ENCODE measurements at places on chromosomes 12 and 14. TPM values are rescaled to one million over a fixed set of nuclear protein-coding genes. Genes with fewer than 3 reads are reported as not detected.

- peak; percentile 1 for DNase-seq
Observed at GRCh38 chr12:132734206-132734605, 23.6 kb downstream of the PGAM5 start.

DNA sequence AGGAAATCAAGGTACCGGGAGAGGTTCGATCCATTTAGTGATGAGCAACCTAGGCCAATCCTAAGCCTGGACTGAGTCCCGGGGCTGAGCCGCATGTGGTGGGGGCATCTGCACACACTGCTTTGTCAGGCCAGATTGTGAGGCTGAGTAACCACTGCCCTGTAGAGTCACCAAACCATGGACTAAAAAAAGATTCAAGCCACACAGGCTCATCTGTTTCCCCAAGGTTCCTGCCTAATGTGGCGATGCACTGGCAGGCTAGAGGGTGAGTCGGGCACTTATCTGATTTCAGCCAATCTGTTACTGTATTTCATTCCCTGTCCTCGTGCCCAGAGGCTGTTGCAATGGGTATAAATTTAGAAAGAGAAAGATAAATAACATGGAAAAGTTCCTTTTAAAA lies 140.8 kb downstream of the TTC7B start:
- DNase-seq, result no peak

- DNase-seq, result no peak
Observed at GRCh38 chr12:110965574-110965973, 45.2 kb upstream of the MYL2 start.

GRCh38 chr14:99033951-99034350 lies 238.0 kb downstream of the BCL11B start:
- DNase-seq, result no peak

DNA sequence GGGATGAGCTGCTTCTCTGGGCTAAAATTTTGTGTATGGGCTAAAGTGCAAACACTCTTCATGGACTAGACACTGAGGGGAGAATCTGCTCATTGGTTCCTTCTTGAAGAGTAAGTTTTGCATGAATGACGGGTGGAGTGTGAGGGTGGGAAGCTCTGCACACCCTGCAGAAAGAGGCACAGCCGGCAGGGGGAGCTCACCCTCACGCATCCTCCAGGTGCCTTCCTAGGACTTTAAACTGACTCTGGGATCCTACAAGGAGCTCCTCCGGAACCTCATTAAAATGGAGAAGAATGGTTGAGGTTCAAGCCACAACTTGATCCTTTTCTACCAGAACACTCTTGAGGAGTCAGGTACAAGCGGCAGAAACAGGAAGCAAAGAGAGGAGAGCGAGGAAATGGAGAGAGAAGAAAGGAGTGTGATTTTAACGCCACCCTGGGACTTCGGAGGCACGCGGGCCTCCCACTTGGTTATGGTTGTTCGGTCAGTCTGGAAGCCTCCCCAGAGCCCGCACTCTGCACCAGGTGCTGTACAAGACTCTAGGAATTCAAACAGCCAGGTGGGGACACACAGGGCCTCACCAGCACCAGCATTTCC lies 87.5 kb downstream of the SETD3 start:
- peak; percentile 38 for DNase-seq

- DNase-seq, result peak; percentile 38
Observed at GRCh38 chr12:87995581-87996178, 33.5 kb downstream of the C12orf50 start.

DNA sequence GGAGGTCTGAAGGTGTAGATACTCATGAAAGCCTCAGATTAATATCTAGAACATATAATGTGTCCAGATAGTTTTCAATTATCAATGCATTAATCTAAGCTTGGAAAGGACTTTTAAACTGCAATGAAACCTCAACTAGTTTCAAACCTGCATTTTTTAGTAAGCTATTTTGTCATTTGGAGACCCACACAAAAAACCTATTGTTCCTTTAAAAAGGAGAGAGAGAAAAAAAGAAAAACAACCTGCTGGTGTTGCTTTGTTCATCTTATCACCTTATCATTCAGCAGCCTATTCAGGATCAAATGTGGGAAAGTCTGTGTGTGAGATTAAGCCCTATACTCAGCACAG lies 215.7 kb upstream of the PLEKHG7 start:
- DNase-seq, result no peak

DNA sequence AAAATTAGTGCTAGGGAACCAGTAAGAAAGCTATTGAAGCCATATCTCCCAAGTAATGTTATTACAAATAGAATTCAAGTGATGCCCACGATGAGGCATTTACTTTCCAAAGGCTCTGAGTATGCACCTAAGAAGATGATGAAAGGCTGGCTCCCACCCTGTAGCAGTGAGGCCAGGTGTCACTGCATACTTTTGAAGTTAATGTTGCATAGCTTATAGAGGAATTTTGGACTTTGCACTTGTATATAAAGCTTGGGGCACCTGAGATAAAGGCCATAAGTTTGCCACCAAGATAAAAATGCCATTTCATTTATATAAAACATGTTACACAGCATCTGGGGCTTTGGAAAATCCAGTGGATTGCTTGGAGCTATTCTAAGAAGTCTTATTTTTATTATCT lies 96.2 kb downstream of the PTPRB start:
- DNase-seq, result no peak

- DNase-seq, result no peak
Observed at GRCh38 chr14:100618763-100619320, 31.6 kb upstream of the BEGAIN start.

- DNase-seq, result no peak
Observed at GRCh38 chr12:107731366-107731765, 29.6 kb downstream of the PRDM4 start.

Gene CDCA4
- total RNA-seq, result 1.9 TPM

Gene BCAT1
- total RNA-seq, result 4.1 TPM

Gene CACNA2D4
- total RNA-seq, result 1.0 TPM

All from left ventricle myocardium superior (tissue), 1 donor.